Thoracic aorta (tissue), 2 donors: ENCODE measurements at places on chromosomes 4 and X. TPM values are rescaled to one million over a fixed set of nuclear protein-coding genes. Genes with fewer than 3 reads are reported as not detected.

DNA sequence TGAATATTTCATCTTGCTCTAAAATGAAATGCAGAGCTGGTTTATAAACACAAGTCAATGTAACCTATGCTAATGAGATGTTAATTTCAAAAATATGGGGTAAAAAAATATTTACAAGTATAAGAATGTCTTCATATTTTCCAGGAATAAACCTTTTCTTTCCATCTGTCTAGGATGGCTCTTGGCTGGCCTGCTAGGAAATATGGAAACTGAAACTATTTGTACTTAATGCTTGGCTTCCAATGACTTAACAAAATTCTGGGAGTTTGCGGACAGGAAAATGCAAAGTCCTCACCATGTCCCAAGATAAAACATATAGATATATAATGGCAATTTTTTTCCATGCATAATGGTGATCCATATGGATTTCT lies 168.1 kb downstream of the SCFD2 start:
- no peak for DNase-seq

GRCh38 chrX:117972711-117973109 lies 143.9 kb downstream of the KLHL13 start:
- no peak for DNase-seq

GRCh38 chr4:176034499-176034898 lies 31.1 kb upstream of the WDR17 start:
- no peak for DNase-seq

DNA sequence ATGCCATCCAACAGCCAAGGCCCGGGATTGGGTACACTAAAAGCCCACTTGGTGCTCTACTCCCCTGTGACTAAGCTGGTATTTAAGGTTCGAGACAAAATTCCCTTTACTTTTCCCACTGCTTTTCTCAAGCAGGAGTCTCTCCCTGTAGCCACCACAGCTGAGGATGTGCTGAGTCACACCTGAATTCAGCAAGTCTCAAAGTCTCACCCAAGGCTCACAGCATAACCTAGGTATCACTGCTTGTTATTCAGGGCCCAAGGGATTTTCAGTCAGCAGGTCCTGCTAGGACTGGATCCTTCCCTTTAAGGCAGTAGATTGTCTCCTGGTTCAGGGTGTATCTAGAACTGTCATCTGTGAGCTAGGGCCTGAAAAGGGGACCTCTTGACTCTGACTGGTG lies 39.2 kb downstream of the FMR1NB start:
- DNase-seq = no peak

GRCh38 chr4:25792876-25793275 lies 69.9 kb downstream of the SEL1L3 start:
- no peak for DNase-seq

DNA sequence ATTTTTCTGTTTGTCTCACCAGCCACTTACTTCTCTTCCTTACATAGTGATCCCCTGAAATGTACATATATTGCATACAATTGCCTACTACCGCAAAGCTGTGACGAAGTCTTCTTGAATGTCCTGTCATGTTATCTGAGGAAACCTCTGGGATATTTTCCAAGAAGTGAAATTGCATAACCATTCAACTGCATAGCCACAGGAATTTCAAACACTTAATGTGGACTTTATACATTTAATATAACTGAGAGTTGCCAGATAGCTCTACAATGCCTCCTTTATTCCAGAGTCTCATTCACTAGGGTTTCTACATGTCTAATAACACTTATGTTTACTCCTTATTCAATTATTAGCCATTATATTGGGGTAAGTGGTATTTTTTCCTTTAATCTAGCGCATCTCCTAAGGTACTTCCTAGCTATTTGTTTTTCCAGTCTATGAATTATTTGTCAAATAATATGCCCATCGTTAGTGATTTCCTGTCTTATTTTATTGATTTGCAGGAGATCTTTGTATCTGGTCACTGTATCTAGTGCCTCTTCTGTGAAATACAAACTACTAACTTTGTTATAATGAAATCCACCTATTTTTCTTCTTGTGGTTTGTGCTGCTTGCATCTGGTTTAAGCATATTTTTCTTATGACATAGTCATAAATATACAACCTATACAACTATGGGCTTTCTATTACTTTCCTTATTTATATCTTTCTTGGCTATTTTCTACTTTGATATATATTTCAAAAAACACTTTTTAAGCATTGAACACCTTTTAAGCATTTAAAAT lies 69.2 kb upstream of the GRID2 start:
- no peak for DNase-seq

DNA sequence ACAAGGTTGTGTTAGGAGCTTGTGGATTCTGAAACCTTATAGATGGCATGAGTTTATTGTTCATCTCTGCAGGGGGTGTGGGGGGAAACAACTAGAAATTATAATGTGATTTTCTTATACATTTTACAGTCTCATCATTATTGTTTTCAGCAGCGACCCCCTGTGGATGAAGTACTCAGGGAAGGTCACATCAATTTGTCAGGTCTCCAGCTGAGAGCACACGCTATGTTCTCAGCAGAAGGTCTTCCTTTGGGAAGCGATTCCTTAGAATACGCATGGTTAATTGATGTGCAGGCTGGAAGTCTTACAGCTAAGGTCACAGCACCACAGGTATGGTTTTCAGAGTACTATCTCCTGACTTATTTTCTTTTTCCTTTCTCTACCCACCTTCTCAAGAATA lies 72.2 kb downstream of the BLTP1 start:
- no peak for DNase-seq

DNA sequence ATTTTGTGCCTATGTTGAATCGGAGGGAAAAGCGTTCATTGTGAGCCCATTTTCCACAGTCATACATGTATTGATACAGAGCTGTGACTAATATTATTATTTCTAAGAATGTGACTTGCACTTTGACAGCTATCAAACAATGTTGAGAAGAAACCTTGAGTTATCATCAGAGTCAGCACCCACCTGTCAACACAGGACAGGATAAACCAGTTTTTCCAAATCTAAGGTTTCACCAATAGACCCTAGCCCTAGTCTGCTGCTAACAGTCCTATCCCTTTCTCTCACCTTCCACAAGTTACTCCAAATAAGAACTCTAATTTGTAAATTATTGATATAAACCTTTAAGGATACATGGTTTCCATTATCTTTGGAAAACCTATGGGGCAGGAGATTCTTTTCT lies 47.7 kb upstream of the DHX15 start:
- DNase-seq = no peak

- no peak for DNase-seq
These were observed 37.8 kb downstream of the UCHL1 start for GRCh38 chr4:41294445-41295062.

DNA sequence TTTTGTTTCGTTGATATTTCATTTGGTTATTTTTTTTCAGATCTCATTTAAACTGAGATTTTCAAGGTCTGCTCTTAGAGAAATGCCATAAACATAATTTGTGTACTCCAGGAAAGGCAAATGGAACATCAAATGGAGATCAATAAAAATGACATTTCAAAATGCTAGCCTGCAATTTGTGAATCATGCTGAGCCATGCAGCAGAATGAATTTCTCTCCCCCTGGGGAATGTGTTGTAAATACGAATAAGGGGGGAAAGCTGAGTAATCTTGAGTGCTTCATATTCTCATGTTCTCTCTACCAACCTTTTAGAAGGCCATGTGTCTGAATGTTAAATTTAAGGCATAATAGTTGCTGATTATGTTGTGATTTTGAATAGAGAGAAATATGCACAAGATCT lies 7.8 kb downstream of the ZCCHC4 start:
- DNase-seq = no peak

DNA sequence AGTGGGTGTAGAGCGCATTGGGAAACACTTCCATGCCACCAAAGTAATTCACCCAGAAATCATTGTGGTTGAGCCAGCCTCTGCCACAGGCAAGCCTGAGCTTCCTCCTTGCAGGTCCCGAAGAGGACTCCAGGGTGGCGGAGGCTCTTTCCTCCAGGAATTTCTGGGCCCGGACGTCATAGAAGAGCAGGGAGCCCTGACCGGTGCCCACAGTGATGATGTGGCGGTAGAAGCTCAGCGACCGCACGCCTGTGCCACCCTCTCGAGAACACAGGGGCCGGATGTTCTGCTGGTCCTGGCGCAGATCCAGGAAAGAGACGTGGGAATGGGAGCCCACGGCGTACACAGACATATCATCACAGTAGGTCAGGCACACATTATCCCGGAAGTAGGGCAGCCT lies 1.3 kb downstream of the DCAF12L1 start:
- DNase-seq = no peak

DNA sequence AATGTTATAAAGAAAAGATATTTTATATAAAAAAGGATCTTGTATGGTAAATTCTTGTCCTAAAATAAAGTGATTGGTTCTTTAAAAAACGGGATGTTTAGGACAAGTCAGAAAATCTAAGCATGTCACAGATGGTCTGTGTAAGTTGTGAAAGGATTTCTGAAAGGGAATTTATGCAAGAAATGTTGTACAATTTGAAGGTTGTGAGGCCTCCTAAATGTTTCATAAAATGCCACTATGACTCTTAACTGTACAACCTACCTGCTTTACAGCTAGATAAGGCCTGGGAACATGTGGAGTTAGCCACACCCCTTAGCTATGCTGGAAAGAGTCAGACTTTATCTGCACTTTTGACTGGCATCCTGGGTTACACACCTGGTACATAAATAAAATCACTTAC lies 951.5 kb upstream of the POU3F4 start:
- no peak for DNase-seq

- no peak for DNase-seq
These were observed 304.2 kb downstream of the TENM3 start for GRCh38 chr4:182547435-182547834.

- no peak for DNase-seq
These were observed 53.4 kb downstream of the AFAP1 start for GRCh38 chr4:7886007-7886973.

DNA sequence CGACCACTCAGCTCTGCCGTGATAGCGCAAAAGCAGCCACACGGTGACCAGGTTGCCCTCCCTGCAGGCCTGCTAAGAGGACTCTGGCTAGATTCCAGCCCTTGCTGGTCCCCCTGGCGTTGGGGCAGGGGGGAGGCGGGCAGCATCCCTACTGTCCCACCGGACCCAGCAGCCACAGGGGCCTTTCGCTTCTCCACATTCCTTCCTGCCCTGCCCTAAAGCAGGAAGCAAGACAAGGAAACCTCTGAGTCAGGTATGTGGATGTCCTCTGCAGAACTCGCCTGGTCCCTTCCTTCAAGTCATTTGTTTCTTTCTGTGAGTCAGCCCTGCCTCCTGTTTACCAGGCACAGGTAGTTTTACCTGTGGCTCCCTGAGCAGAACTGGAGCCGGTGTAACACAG lies 60.2 kb upstream of the CLDN34 start:
- no peak for DNase-seq

GRCh38 chr4:84563002-84563401 lies 19.9 kb upstream of the CDS1 start:
- DNase-seq = no peak

GRCh38 chr4:185722029-185722316 lies 90.0 kb downstream of the SORBS2 start:
- DNase-seq = no peak

DNA sequence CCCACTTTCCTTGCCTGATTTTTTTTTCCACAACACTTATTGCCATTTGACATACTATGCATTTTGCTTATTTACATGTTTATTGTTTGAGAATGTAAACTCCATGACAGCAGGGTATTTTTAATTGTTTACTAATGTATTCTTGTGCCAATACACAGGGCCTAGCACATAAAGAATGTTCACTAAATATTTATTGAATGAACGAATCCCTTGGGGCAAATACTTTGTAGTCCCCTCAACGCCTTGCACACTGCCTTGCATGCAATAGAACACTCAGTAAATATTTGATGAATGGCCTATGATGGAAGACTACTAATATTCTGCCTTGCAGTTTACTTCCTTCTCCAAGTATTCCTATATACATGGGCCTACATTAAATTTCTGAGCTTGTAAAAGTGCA lies 1.4 kb upstream of the PRPS1 start:
- DNase-seq = no peak

- DNase-seq = no peak
These were observed 113.8 kb upstream of the WDR17 start for GRCh38 chr4:175951794-175952193.

DNA sequence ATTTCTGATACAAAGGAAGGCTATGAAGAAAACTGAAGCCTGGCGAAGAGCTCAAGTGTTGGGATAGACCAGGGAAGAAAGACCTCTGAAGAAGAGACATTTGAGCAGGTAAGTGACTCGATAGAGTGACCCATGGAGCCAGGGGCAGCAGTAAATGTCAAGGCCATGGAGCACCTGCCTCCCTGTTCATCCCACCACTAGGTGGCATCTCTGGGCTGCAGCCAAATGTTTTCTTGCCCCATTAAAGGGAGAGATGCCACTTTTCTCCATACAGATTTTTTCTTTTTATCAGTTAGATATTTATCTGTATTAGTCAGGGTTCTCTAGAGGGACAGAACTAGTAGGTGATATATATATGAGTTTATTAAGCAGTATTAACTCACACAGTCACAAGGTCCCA lies 4.9 kb upstream of the ZNF81 start:
- no peak for DNase-seq

GRCh38 chr4:60794372-60794771 lies 405.8 kb upstream of the ADGRL3 start:
- DNase-seq = no peak

DNA sequence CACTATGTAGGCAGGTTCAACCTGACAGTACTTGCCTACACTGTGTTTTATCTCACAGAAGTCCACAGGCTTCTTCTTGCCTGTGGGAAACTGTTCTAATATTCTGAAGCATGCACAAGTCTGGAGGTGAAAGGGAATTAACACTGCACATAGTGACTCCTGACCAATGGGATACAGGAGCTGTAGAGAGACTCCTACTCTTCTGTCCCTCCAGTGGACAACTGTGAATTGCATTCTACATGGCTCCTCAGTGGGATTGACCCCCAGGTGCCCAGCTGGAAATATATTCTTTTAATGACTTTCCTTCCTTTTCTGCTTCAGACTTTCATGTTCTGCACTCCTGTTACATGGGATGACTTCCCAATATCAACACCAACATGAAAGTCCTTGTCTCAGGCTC lies 8.2 kb upstream of the YIPF6 start:
- DNase-seq = no peak

DNA sequence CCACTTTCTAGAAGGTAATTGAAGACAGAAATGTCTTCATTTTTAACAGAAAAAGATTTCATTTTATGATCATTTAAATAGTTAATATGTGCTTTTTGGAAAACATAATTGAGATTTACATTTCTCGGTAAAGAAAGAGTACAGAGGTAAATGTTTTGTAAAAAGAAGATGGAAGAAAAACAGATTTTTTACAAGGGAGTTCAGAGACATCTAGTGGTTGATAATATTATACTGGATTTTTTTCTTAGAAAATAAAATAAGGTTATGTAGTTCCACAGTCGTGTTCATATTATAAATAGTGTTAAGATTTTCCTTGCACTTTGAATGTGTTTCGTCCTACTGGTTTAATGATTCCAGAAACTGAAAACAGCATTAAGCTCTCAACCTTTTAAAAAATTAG lies 60.6 kb downstream of the SMARCA1 start:
- DNase-seq = no peak

GRCh38 chrX:9349572-9350494 lies 115.0 kb upstream of the TBL1X start:
- DNase-seq = no peak

The ADH1C gene
- total RNA-seq = 4.5 TPM

The ALG13 gene
- total RNA-seq = 43.3 TPM

The P2RY10 gene
- 2.5 TPM for total RNA-seq

The SLC49A3 gene
- total RNA-seq = 9.1 TPM

The UCHL1 gene
- total RNA-seq = 64.7 TPM

The CYBB gene
- total RNA-seq = 38.7 TPM
